PC-3 (cell line): ENCODE measurements at places on chromosomes 6 and 20. TPM values are rescaled to one million over a fixed set of nuclear protein-coding genes. Genes with fewer than 3 reads are reported as not detected.

The HAO1 gene
- 0.33 TPM in 1 of 2 replicates, not detected in the other for total RNA-seq

DNA sequence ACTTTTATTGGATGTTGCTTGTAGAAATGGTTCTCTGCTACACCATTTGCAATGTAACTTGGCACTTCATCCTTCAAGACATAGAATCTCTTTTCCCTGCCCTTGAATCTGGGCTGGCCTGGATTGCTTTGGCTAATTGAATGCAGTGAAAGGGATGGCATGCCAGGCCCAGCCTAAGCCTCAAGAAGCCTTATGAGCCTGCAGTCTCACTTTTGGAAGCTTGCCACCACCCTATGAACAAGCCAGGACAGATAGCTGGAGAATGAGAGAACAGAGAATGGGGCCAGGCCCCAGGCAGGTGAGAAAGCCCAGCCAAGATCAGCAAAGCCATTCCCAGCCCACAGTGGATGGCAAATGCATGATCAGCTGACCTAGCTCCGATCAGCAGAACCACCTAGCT, 350.7 kb upstream of the RNF24 start:
- DNase-seq, result no peak

DNA sequence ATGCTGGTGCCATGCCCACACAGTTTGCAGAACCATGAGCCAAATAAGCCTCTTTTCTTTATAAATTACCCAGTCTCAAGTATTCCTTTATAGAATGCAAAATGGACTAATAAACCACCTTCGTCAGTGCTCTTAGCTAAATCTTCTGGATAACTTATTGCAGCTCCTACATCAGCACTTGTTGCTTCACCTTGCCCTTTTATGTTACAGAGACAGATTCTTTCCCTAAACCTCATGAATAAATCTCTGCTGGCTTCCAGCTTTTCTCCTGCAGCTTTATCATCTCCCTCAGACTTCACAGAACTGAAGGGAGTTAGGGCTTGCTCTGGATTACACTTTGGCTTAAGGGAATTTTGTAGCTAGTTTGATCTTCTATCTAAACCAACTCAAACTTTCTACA, 22.6 kb downstream of the NUP153 start:
- no peak for DNase-seq

The FAM83B gene
- total RNA-seq, result 0.07 and 0.29 TPM in 2 replicates

The LPIN3 gene
- total RNA-seq, result 24.1 and 27.9 TPM in 2 replicates

The TSHZ2 gene
- total RNA-seq, result not detected in 2 replicates
